ENCODE measurements at places on chromosomes 1 and 21.
A peak's percentile ranks its signal among the peaks of the same experiment; 100 is the strongest.

DNA sequence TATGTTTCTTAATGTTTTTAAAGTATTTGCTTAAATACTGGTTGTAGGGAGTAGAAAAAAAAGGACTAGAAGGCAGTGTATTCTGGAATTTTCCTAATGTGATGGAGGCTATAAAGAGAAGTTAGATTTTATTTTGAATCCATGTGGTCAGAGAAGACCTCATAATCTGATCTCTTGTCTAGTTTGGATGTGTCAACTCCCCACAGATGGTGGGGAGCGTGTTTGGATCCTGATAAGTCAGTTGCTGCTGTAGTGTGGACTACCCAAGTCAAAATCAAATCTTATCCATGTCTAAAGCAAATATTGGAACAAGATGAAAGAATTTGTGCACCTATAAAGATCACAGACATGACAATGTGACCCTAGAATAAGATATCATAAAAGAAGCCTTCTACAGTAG, 918.0 kb downstream of the LTN1 start:
- no peak for DNase-seq

DNA sequence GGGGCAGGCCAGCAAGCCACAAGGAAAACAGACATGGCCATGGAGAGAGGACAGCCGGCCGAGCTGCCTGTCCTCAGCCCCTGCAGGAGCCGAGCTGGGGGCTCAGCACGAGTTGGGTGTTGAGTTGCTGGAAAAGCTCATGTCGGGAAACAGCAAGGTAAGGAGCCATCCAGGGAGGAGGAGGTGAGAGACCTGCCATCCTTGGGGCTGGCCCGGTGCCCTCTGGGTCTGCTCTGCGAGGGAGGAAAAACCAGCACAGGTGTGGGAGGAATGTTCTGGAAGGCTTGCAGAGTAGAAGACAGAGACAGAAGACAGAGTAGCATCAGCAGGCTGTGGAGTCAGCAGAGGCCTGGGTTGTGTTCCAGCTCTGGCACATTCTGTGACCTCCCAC, 548.8 kb downstream of the PTPRU start:
- DNase-seq, result no peak

- DNase-seq, result no peak
These were observed 110.1 kb upstream of the ZNHIT6 start for GRCh38 chr1:85818371-85818770.

GRCh38 chr1:85449356-85449755, 15.6 kb downstream of the DDAH1 start:
- no peak for DNase-seq

DNA sequence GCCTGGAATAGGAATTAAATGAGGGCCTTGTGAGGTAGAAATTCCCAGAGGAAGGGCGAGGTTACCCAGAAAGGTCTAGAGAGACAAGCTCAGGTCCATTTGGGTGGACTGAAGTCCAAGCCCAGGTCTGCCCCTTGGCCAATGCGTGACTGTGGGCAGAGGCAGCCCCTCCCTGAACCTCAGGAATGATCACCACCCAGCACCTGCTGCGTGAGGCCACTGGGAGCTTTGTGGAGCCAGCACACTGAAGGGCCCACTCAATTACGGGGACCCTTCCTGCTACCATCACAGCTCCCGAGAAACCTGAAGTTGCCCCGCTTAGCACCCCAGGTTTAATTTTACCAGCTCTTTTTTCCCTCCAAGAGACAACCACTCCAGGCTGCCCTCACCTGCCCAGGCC, 6.5 kb upstream of the MATN1 start:
- no peak for DNase-seq

DNA sequence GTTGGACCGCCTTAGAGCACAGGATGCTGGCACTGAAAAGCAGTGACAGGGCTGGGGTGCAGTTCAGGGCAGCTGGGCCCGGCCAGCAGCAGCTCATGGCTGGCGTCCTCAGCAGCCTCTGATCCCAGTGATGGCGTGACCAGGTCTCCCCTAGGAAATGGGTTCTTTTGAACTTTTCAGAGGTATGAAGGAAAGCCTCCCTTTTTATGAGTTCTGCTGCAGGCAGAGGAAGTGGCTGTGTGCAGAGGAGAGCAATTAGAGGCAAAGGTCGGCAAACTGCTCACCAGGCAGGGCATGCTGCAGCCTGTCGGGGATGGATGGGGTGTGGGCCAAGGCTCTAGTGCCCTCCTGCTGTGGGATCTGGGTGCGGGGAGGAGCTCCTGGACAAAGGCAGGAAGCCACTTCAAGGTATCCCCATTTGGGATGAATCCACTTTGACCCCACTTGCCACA, 45.6 kb upstream of the RAB4A start:
- DNase-seq, result no peak

- DNase-seq, result peak; percentile 46
These were observed 14.6 kb downstream of the SLC35E2B start for GRCh38 chr1:1677718-1678580.

- no peak for DNase-seq
These were observed 25.2 kb downstream of the FHAD1 start for GRCh38 chr1:15272009-15272781.

- no peak for DNase-seq
These were observed 383.4 kb downstream of the USP25 start for GRCh38 chr21:16113052-16113715.

DNA sequence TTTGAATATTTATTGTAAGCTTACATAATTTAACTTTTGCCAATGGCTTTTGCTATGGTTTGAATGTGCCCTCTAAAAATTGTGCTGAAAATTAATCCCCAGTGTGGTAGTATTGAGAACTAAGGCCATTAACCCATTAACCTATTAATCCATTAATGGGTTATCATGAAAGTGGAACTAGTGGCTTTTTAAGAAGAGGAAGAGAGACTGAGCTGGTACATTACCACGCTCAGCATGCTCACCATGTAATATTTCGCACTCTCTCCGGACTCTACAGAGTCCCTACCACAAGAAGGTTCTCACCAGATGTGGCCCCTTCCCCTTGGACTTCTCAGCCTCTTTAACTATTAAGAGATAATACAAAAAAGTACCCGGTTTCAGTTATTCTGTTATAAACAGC, 164.4 kb upstream of the ZRANB2 start:
- DNase-seq, result no peak

- no peak for DNase-seq
These were observed 159.2 kb downstream of the RHOU start for GRCh38 chr1:228894442-228894989.

DNA sequence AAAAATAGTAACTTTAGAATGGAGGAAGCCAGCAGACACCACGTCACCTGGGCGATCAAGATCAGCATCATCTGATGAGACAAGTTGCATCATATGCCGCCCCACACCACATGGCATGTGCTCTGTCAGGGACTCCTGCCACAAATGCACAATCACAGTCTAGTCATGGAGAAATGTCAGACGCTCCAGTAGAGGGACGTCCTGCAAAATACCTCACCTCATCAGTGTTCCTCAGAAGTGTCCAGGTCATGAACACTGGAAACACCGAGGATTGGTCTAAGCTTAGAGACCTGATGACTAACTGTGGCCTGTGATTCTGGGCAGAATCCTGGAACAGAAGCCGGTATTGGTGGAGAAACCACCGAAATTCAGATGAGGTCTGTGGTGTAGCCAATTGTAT, 14.3 kb downstream of the ADARB1 start:
- DNase-seq, result no peak

DNA sequence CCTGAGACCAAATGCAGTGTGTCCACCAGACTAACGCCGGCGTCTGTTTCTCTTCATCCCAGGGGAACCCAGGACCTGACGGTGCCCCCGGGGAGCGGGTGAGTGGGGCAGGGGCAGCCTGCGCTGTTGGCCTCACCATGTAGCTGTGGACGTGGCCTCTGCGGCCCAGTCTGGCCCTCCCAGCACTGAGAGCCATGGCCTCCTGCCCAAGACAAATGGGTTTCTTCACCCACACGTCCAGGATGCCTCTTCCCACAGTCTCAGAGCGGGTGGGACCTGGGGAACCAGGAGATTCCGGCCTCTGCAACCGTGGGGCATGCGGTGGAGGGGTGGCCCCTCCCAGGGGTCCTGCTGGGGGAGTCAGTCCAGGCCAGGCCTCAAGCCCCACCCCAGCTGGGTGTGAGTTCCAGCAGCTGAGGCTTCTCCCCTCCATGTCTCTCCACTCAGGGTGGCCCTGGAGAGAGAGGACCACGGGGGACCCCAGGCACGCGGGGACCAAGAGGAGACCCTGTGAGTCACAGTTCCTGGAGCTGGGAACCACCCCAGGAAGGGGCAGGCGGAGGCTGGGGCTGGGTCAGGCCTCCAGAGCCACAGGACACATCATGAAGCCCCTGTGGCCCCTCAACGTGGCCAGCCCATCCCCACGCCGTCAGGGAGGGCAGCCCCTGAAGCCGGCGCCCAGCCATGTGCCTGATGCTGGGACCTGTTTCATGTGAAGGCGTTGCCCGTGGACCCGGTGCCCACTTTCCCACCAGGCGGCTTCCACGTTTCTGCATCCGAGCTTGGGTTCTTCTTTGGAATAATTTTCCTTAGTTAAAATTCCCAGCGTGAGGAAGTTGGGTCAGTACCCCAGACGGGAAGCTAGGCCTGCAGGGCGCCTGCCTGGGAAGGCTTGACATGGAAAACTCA, 11.0 kb downstream of the COL6A1 start:
- no peak for DNase-seq

DNA sequence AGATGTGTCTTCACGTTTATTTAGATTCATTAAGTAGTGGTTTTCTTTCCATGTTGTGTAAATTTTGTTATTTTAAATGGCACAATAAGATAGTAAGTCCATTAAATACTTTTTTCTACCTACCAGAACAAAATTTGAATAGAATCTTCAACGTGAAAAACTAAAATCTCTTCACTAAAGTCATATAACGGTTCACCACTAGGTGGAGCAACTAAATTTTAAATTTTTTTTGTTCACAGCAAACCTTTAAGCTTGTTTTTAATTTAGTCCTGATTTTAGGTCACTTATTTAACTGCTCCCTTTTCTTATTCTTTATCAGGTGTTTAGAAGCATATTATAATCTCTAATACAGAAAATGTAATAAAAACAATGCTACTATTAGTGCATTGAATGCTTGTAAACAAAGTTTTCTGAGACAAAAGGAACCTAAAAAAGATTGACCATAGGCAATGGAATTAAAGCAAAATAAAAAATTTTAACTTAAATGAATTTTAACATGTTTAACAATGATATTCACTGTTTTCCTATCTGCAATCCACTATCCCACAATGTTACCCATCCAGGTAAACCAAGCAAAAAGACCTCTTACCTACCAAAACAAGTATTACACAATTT, 28.3 kb upstream of the PKN2 start:
- no peak for DNase-seq

- DNase-seq, result no peak
These were observed at the start of gene PHLDA3 for GRCh38 chr1:201468844-201469644. Gene PHLDA3 (minus strand): TSS chr1:201469188. CDS start chr1:201468786, 402 bp downstream.

GRCh38 chr1:41444246-41444645, 40.2 kb downstream of the EDN2 start:
- no peak for DNase-seq

- DNase-seq, result no peak
These were observed 107.4 kb upstream of the MAGI3 start for GRCh38 chr1:113282893-113283285.

DNA sequence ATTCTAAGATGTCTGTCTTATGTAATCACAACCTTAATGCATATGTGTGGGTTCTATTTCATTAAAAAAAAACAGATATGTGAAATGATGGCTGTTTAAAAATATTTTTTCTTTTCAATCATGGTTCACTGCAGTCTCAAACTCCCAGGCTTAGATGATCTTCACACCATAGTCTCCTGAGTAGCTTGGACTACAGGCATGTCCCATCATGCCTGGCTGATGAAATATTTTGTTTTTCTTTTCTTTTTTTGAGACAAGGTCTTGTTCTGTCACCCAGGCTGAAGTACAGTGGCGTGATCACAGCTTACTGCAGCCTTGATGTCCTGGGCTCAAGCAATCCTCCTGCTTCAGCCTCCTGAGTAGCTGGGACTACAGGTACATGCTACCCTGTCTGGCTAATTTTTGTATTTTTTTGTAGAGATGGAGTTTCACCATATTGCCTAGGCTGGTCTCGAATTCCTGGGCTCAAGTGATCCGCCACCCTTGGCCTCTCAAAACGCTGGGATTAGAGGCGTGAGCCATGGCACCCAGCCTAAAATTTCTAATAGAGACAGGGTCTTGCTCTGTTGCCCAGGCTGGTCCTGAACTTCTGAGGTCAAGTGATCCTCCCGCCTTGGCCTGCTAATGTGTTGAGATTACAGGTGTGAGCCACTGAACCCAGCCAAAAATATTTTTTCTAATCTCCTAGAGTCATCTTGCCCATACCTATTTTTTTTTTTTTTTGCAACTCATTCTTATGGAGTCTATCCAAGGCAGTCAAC, 67.6 kb downstream of the GIPC2 start:
- DNase-seq, result no peak

DNA sequence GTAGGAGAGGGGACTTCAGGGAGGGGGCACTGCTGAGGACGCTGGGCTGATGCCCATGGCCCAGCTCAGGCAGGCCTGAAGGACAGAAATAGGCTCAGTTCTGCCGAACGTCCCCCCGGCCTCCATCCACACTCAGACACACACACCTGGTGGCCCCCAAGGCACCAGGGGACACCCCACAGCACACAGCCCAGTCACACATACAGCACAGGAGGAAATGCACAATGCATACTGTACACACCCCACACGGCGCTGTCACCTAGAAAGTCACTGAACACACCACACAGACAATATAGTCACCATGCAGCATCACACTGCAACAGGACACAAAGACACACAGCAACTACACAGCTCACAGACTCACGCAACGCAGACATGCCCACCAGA, 562 bp downstream of the SYTL1 start:
- DNase-seq, result no peak

DNA sequence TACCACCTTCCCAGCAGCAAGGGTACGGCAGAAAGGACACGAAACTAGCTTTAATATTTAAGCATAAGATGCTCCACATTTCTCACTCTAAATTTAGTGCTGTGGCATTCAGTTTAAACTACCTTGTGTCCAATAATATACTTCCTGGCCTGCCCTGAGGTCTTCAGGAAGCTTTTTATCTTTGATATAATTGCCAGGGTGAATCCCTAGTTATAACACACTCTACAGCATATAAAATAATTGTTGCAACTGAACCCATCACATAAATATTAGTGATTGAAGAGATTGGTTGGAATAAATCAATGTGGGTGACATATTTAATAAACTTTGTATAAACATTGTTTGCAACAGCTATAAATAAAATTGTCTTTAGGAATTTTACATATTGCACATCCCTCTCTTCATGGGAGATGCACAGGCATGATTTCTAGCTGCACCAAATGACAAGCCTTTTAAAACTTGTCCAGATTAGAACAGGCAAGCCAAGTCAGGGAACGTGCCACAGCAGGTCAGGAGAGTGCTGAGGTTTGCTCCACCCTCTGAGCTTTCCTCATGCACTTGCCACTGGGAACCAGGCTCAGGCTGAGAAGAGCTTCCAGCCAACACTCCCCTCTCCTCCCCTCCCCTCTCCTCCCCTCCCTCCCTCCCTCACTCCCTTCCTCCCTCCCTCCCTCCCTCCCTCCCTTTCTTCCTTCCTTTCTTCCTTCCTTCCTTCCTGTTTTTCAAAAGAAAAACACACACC, 623.2 kb upstream of the PKN2 start:
- no peak for DNase-seq

GRCh38 chr1:67307251-67308060, at the start of gene IL12RB2:
Gene IL12RB2 (plus strand): TSS chr1:67307873. CDS start chr1:67320369, 12,496 bp downstream.
- DNase-seq, result peak; percentile 32

GRCh38 chr1:11848373-11848700, 754 bp upstream of the NPPA start:
- no peak for DNase-seq

GRCh38 chr1:77825131-77825709, 45.8 kb downstream of the MIGA1 start:
- no peak for DNase-seq

- no peak for DNase-seq
These were observed 172.8 kb downstream of the PTGER3 start for GRCh38 chr1:70874818-70875217.

- no peak for DNase-seq
These were observed 139.2 kb downstream of the NTMT2 start for GRCh38 chr1:170284951-170285350.
